ENCODE measurements at places on chromosomes 13 and 19.

DNA sequence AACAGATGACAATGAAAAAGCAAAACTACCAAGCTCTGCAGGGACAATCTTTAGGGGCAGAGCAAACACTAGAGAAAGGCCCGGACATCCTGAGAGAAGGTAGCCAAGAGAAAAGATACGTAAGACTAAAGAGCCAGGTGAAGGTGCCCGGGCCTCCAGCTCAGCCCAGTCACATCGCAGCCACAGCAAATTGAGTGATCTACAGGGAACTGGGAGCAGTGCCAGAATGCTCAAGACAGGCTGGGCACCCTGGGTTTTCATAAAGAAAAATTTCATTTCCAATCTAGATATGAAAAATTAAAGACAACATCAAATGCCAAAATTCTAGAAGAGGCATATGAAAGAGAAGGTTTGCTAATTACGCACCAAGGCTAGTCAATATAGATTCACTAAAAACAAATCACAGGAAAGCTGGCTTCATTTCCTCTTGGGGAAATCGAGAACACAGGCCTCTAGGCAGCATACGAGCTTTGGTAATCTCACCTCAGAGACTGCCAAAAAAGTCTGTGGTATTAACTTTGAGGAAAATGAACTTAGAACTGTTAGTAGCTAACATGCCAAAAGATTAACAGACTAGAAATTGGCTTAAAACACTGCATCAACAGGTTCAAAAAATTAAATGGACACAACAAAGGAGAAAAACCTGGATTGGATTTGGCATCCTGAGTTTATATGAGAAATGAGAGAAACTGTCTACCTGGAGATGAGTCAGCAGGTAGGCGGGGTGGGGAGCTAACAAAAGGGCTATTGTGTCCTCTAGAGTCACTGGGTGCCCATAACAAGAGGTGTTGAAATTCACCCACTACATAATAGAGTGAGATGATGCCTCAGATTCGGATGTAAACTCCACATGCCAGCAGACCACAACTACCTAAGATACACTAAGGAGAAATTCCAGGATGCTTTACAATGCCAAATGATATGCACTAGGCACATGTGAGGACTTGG lies 6.6 kb downstream of the ANKRD10 start:
- DNase-seq = no peak

DNA sequence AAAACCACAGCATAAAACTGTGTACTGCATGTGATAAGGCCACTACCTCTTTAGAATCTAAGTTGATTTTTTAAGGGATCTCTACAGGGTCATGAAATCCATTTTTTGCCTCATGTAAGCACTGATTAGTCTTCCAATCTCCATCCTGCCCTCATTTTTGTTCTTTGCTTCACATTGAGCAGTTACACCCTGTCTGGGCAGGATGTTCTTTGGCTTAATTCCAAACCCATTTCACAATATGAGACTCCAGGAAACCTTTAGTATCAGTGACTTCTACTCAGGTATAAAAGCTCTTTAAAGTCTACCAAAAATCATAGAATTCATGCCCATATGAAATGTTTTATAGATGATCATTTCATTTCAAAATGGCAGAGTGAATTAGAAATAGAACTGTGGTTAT lies 592.6 kb downstream of the TBC1D4 start:
- no peak for DNase-seq

- DNase-seq = no peak
Measured at GRCh38 chr13:59641261-59641660, 522.5 kb downstream of the DIAPH3 start.

DNA sequence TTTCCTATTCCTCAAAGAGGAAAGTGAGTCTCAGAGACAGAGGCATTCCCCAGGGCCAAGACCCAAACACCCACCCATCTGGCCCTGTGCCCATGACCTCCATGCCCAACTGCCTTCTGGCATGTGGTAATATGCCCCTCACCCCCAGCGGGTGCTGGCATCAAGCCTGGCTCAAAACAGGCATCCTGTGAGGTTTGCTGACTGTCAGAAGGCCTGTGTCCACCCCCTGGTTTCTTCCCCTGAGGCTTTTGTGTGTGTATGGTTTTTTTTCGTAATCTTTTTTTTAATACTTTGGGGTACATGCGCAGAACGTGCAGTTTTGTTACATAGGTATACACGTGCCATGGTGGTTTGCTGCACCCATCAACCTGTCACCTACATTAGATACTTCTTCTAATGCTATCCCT lies 7.6 kb upstream of the KANK2 start:
- DNase-seq = no peak

DNA sequence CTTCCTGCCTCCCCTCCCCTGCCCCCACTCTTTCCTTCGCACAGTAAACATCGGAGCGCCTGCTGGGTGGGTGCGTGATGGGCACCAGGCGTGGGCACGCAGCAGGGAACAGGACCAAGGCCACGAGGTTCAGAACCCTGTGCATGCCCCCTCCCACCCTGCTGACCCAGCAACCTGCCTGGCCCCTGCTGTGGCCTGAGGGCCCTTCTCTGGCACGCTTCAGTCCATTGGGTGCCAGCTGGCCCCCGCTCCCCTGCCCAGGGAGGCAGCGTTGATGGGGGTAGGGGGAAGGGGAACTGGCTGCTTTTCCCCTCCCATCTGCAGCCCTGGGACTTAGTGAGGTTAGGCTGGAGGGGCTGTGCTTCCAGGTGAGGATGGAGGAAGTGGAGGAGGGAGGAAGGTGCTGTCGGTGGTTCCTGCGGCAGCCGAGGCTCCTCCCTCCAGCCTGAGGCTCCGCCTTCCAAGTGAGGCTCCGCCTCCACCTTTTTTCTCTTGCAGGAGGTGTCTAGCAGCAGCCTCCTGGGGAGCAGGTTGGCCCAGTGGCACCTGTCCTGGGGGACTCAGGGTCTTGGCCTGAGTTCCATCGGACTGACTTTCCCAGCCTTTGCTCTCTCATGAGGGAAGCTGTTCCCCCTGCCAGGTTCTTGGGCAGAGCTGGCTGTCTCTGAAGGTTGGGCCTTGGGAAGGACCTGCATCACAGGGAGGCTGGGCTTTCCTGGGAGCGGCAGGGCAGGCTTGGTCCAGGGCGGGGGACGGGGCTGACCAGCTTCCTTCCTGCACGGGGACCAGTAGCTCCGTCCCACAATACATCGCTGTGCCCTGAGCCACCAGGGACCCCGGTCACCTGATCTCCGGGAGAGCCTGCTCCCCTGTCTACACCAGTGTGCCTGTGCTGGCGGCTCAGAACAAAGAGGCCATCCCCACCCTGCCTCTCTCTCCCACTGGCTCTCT lies 7.3 kb downstream of the PIAS4 start:
- DNase-seq = no peak

- no peak for DNase-seq
Measured at GRCh38 chr13:111242585-111242984, 77.9 kb upstream of the TEX29 start.

GRCh38 chr19:48714759-48715675 lies 4.5 kb downstream of the MAMSTR start:
- DNase-seq = no peak

DNA sequence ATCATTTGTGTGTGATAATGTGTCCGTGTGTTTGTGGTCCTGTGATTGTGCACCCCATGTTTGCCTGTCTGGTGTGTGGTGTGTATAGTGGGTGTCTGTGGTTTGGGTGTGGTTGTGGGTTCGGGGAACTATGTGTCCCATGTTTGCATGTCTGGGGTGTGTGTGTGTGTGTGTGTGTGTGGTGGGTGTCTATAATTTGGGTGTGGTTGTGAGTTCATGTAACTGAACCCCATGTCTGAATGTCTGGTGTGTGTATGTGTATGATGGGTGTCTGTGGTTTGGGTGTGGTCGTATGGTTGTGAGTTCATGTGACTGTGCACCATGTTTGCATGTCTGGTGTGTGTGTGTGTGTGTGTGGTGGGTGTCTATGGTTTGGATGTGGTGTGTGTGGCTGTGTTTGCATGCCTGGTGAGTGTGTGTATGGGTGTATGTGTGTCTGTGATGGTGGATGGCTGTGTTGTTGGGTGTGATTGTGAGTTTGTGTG lies 11.1 kb upstream of the NFIX start:
- no peak for DNase-seq

- DNase-seq = no peak
Measured at GRCh38 chr19:17737690-17738153, 13.6 kb upstream of the FCHO1 start.

DNA sequence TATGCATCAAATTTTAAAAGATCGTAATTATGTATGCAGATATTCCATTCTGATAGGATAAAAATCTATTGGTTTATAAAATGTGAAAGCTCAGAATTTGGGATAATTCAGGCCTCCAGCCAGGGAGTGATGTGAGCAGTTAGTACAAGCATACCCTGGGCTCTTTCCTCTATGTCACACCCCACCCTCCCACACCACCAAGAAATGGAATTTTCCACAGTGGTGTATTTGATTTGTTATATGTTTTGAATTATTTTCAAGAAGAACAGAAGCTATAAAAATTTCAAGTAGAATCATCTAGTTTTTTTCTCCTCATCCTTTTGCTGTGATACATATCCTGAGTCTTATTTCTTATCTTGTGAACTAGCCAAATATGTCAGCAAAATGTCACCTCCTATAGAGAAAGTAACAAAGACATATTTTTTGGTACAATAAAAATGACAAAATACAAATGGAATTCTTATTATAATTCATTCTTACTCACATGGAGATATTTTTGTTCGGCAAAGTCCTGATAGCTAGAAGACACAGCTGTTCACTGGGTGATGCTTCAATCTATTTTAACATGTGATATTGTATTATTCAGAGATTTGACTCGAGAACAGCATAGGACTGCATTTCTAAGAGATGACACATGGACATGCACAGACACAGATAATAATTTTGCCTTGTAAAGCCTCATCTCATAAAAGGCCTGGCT lies 61.2 kb upstream of the FRY start:
- DNase-seq = no peak

- DNase-seq = no peak
Measured at GRCh38 chr13:23679220-23679619, 109.0 kb downstream of the TNFRSF19 start.

DNA sequence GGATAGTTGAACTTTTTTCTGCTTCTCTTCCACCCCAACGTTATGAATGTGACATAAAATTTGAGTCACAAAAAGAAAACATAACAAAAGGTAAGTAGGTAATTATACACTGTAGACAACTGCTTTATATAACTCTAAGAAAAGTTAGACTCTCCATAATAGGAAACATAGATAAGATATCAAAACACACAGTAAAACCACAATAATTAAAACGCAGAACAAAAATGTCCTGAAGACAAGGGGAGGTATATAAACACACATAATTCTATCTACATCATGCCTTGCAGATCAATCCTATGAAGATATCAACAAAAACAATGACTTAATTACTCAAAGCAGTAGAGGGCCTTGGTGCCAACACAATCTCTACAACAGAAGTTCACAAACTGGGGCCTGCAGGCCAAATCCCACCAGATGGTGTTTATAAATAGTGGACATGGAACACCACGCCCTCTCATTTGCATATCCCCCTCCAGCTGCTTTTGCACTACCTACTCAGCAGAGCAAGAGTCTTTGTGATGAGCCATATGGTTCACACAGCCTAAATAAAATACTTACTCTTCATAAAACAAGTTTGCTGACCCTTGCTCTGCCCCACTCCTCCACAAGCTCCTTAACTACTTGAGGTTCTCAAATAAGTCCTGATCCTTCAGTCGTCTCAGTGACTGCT lies 254.7 kb downstream of the KLF12 start:
- no peak for DNase-seq

- DNase-seq = no peak
Measured at GRCh38 chr13:93473441-93474270, 247.0 kb downstream of the GPC6 start.

DNA sequence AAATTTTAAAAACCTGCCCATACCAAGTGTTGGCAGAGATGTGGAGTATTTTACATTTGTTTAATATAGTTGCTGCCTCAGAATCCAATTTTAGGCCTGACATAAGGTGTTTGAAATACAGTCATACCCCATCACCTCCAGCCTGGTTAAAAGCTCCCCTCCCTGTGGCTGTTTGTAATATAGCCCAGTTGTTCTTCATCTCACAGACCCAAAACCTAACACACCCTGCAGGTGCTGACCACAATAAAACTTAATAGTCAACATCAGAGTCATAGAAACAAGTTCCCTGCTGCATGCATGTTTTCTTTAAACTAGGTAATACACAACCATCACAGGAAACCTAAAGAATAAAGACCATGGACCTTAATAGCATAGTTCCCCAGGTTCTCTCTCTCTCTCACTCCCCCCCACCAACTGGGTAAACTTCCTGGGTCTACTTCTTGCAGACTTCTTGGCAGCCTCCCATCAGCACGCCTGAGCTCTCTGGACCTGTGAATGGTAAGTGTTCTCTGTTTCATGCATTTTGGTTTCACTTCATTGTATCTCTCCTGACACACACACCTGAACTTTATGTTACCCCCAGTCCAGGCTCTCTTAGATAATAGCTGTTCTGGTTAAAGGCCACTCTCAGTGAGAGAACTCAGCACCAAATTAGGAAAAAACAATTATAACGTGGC lies 1369.9 kb downstream of the EFNB2 start:
- DNase-seq = no peak

GRCh38 chr19:43675269-43675879 lies 5.4 kb upstream of the PLAUR start:
- no peak for DNase-seq

DNA sequence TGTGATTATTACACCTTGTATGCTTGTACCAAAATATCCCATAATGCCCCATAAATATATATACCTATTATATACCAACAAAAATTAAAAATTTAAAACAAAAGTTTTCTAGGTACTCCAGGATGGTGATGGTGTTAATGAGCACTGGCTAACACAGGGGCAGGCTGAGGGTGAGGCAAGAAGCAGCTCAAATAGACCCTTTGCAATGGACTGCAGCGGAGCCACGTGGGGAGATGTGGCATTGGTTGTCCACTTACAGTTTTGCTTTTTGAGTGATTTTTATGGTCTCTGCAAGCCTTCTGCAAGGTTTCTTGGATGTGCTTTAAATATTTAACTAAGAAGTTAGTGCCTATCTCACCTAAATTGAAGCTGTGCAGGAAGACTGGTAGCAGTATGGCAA lies 132.9 kb downstream of the RAP2A start:
- no peak for DNase-seq

DNA sequence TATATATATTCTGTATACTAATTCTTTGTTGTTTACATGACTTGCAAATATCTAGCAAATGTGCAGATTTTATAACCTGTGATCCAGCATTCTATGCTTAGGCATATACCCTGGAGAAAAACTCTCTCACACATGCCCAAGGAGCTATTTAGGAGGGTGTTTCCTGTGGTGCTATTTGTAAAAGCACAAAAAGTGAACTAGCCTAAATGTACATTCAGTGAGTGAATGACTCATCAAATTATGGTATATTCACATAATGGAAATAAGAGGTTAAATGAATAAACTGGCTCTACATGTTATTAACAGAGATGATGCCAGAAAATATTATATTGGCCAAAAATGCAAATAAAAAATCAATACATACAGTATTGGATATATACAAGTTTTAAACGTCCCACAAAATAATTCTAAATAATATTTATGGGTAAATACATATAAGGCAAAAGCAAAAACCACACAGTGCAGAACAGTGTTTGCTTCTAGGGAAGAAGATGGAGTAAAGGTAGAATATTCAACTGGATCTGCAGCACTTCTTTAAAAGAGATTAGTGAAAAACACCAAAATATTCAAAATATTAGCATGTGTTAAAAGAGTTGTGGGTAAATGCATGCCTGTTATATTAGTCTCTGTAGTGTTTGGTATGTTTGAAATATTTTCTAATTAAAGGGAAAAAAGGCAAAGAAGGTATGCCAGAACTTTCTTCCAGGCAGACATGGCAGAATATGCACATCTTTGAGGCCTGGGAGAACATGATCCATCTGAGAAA lies 344.7 kb downstream of the KLF5 start:
- DNase-seq = no peak
